ENCODE measurements at places on chromosomes 16 and 17.

GRCh38 chr16:8548166-8548565 is 42.1 kb downstream of the TMEM114 start:
- no peak for DNase-seq

- DNase-seq: no peak
Measured at GRCh38 chr16:48292452-48292851, 45.1 kb upstream of the ABCC11 start.

DNA sequence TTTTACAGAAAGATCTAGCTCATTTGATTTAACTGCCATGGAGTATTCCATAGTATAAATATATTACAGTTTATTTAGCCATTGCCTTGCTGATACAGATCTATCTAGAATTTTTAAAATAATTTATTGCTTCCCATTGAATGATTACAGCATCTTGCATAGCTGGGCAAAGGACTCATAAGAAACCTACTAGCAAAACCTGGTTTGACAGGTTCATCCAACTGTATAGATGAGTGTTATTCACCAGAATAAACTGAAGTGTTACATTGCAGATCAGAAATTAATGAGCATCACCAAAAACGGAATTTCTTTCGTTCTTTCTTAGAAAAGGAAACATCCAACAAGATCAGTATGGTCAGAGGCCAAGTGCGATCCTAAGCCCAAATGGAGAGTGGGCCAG is 202.2 kb upstream of the CACNG5 start:
- DNase-seq: no peak

- DNase-seq: no peak
Measured at GRCh38 chr16:10966129-10966528, 21.8 kb downstream of the CLEC16A start.

DNA sequence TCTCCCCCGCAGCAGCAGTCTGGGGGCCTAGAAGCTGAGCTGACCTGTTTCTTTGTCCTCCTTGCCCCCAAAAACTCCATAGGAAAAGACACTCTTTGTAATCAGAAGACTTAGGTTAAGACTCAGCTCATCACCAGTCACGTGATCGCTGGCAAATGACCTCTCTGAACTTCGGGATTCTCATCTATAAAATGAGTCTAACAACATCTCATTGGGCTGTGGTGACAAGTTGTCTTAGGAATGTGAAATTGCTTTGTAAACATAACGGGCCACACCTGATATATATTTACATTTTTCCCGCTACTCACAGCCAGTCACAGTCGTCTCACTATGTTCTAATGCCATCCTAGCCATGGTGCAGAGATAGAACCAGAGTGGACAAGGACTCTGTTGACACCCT is 86.0 kb upstream of the LHX1 start:
- DNase-seq: no peak

DNA sequence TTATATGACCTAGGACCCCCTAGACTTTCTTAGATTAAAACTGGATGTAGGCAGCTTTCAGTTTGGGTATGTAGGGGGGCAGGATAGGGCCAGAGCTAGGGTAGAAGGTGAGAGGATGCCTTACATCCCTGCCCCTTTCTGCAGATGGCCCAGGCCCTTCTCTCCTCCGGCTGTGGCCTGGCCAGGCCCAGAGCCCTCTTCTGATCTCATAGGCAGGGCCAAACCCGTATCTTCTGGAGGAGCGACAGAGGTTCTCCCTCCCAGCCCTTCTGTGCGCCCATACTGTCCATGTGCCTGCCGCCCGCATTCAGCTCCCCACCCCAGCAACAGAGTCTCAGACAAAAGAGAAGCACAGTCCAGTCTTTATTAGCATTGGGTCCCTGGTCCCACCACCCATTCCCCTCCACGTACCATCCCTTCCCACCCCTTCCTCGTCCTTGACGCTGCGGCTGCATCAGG is 2.0 kb upstream of the TSPOAP1 start:
- no peak for DNase-seq
